ENCODE measurements at places on chromosomes 1 and 21.

DNA sequence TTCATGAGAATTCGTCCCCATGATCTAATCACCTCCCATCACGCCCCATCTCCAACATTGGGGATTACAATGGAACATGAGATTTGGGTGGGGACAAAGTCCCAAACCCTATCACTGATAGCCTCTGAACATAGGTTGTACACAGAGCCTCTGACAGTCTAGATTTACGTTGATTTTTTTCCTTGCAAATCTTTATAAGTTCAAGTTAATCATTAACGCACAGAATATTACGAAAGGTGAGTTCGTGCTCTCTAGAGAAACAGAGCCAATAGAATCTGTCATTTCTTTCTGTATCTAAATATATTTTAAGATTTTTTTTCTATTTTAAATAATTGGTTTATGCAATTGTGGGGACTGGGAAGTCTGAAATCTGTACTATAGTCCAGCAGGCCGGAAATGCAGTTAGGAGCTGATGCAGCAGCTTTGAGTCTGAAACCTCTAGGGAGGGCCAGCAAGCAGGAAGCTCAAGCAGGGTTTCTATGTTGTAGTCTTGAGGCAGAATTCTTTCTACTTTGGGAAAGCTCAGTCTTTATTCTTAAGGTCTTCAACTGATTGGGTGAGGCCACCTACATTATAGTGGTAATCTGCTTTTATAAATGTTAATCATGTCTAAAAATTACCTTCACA is 61.0 kb downstream of the SELENOF start:
- no peak for DNase-seq

GRCh38 chr1:21372383-21372782 is 67.6 kb upstream of the NBPF3 start:
- no peak for DNase-seq

GRCh38 chr1:34013958-34014737 is 150.3 kb downstream of the HMGB4 start:
- DNase-seq, result no peak

DNA sequence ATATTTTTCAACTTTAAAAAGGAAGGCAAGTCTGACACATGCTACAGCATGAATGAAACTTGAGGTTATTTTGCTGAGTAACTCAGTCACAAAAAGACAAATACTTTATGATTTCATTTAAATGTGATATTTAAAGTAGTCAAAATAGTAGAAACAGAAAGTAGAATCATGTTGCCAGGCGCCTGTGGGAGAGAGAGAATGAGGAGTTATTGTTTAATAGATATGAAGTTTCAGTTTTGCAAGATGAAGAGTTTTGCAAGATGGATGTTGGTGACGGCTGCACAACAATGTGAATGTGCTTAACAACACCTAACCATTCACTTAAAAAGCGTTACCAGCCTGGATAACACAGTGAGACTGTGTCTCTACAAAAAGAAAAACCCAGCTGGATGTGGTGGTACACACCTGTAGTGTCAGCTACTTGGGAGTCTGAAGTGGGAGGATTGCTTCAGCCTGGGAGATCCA is 20.7 kb upstream of the ATP1A1 start:
- DNase-seq, result peak; percentile 12

DNA sequence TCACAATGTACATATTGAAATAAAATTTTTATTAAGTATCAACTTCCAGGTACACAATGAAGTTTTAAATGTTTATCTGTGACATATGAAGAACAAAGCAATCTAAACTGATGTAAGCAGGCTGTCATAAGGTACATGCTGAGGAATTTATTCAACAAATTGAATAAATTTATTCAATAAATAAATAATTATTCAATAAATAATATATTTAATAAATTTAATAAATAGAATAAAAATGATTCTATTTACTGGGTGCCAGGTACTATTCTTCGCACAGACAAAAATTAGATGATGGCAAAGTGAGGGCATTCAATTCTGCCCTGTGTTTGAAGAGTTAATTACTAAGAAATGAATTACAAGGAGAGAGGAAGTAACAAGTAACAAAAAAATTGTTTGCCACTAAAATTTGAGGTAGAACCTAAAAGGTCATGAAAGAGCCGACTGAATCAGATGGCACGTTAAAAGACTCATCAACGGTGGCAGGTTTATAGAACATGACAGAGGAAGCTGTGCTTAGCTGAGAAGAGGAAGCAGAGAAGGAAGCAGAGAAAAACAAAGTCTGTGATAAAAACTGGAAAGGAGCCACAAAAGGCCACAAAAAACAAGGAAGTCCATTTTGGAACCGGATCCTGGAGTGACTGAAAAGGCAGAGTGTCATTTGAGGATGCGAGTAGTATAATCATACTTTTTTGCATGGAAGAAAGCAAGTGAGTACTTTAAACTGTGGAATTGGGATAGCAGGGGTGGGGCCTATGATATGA is 2.2 kb upstream of the USP24 start:
- DNase-seq, result peak; percentile 74

DNA sequence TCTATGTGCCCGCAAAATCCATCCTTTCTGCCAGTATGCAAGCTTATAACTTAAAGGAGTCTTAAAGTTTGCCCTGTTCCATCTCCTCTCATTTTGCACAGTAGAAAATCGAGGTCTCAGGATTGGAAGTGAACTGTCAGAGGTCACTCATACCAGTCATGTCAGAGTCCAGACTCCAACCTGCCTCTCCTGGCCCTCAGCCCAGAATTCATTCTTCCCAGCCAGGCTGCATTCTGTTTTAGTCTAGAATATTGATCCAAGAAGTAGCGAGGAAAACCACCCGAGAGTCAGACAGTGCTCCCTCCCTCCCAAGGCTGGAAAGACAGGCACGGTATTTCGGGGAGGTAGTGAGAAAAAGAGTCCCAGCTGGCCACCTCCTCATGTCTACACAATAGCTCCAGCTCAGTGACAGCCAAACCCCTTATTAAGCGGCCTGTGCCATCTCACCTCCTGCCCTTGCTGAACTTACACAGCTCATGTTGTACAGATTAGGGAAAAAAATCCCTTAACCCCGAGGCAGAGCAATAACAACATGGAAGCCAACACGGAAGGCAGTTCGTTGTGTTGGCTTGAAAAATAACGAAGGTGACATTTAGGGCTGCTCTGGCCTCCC is 89.4 kb downstream of the OMA1 start:
- no peak for DNase-seq

DNA sequence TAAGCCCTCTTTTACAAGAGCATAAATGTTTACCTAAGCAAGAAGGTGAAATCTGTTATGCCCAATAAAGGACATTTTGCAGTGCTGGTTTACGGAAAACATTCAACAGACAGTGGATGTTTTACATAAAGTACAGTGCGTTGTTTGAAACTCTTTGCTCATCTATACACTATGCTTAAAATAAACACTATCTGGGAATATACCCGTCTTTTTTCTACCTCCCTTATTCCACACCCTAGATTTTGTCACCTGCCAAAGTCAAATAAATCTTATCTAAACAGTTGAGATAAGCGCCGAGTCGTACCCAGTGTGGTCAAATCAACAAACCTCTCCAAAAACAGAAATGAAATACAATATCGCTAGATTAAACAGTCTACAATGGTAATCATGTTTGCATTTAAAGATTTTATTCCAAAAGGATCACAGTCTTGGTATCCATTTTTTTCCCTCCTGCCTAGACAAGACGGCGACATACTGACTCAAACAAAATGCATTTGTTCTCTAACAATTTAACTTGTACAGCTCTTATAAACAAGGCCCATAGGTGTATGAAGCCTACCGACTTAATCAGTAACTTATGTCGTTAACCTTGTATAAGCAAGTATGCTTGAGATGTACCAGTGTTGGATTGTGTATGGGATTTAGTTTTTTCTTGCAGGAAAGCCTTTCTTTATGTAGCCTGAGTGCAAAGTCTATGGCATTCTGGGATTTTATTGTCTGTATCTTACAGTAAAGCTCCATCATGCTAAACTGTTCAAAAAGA is 189.1 kb downstream of the FMN2 start:
- DNase-seq, result no peak

DNA sequence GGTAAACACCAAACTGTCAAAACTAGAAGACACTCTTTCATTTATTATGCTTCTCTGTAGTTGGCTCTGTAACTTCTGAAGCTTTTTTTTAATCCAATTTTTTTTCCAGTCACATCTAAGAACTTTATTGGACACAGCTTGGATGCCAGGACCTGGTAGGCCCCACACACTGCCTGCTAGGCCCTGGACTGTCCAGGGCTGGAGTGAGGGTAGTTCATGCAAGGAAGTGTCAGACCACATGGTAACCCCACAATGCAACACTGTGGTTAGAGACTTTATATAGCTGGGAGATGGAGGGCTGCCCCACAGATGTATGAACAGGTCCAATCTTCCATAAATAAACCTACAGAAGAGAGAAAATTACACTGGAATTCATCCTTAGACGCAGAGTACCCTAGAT is 7.1 kb downstream of the SLC2A1 start:
- DNase-seq, result no peak

GRCh38 chr1:7491109-7491817 is 279.8 kb upstream of the VAMP3 start:
- no peak for DNase-seq

GRCh38 chr1:3465091-3465934 is 10.8 kb downstream of the ARHGEF16 start:
- no peak for DNase-seq

DNA sequence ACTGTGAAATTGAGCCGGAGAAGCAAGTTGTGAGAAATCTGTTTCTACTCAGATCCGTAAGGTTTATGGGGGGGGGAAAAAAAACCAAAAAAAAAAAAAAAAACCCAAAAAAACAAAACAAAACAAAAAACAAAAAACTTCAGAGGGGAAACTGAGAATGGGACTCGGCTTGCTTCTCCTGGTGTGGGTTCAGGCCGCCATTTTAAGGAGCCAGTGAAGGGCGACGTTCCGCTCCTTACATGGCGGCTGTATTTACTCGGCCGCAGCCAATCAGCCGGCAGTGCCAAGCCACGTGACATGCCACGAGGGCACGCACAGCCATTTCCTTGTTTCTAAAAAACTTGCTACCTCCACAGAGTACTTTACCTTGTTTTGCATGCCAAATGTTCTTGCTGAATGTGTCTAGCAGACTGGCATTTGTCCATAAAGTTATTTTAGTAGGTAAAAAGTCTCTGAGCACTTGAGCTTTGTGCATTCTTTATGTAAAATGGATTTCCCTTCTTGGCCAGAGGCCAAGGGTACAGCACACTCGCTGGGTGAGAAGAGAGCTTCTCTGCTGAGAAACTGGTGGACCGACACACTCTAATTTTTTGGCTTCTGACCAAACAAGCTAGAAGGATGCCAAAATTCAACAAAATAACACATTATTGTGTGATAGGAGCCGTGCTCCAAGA is 101.8 kb downstream of the NFIA start:
- DNase-seq, result no peak

GRCh38 chr1:41512701-41513382 is 28.4 kb upstream of the EDN2 start:
- DNase-seq, result no peak

DNA sequence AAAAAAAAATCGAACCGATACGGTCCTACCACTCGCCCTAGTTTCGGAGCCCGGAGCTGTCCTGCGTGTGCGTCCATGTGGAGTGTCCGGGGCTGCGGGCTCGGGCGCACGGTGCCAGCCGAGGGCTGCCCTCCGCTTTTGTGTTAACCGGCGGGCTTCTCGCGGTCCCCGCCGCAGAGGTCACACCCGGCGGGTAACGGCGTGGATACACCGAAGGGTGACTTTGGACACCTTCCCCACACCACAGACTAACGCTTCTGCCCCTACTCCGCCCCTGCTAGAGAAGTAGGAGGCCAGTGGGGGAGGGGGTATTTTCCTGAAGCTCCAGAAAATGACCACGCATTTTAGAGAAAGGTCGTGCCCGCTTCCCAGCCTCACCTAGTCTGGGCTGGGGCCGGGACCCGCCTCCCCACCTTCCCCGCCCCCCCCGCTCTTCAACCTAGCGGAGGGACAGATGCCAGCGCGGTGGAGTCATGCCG is 609 bp upstream of the ATF3 start:
- peak; percentile 20 for DNase-seq

DNA sequence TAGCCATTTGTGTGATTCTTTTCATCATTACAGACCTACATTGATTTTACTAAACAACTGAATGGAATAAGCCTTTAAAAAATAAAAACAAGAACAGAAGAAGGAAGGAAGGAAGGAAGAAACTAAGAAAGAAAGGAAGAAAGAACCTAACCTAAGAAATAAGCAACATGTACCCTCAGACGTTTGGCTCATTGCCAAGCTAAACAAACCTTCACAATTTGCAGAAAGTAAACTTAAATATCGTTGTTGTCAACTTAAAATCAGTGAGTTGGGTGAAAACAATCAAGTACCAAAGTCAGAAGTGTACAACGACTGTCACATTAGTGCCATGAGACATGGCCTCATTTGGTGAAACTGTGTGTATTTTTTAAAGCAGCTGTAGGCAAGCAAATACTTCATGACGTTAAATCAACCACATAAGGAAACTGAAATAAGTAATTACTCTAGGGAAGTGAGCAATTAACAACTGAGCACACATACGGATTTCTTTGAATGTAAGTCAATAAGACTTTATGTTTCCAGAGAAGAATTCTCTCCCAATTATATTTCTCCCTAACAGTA is 313.1 kb upstream of the TMPRSS15 start:
- no peak for DNase-seq

GRCh38 chr21:43644609-43645008 is 14.7 kb downstream of the HSF2BP start:
- no peak for DNase-seq

DNA sequence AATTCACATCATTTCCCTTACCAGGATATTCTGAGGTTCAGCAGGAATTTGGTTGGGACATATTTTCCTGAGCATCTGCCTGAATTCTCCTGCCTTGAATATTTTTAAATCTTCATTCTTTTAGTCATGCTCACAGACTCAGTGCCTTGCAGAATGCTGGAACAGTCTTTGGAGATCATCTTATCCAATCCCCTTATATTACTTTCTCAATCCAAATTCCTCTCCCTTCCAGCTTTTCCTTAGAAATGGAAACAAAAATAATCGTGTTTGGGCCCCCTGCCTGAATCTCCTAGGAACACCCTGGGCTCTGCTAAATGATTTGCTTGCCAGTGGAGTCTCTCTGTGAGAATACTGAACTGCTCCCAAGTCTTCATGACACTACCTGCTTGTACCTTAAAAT is 38.4 kb downstream of the LHX8 start:
- DNase-seq, result no peak

DNA sequence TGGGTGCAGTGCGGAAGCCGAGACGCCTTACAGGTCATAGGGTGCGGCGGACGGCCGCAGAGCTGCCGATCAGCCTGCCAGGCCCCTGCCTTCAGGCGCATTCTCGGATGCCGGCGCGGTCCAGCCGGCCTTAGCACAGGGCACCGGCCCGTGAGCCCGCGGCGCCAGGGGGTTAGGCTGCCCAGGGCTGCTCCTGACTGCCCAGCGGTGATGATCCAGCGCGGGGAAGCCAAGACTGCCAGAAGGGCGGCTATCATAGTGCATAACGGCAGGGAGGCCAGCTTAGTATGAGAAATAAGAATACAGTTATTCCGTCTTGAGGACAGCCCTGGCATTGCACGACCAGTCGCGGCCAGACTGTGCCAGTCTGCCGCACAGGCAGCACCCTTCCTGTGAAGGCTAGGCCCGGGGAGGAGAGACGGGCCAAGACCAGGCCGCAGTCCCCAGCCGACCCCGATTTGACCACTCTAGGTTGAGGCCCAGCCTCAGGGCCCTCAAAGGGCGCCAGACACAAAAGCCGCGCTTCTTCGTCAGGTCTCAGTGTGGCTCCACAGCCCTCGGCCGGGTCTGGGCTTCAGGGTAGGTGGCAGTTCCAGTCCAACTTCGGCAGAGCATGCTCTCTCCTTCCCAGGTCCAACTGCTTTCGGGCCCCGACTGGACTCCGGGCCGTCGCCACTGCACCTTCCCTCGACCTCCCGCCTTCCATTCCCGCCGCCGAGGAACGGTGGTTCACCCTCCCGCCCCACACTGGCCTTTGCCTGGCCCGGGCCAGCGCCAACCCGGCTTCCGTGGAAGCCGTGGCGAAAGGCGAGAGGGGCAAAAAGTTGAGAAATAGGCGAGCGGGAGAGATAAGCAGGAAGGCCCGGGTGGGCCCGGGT is 829 bp downstream of the ALX3 start:
- DNase-seq, result no peak

All from stimulated activated naive CD4-positive, alpha-beta T cell (primary cell).